ENCODE measurements at places on chromosomes 2 and 18.

DNA sequence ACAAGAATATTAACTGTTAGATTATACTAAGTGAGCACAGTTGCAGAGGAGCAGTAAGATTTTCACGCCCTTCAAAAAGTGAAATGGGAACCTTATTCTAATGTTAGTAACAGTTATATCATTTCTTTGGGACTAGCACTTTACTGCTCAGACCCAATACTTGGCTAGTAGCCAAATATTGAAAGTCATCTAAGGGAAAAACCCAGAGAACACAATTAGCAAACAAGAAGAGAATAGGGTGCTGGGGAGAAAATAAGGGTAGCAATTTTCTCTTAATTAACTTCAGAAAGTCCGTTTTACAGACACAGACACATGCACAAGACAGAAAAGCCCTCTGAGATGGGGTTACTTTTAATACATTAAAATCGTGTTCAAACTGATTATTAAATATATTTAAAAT, 71.8 kb downstream of the ID2 start:
- no peak for DNase-seq

GRCh38 chr2:173544641-173545363, 190.1 kb downstream of the CDCA7 start:
- no peak for DNase-seq

GRCh38 chr2:224507789-224508188, 77.4 kb downstream of the CUL3 start:
- no peak for DNase-seq

GRCh38 chr2:127011796-127012195, 95.2 kb downstream of the BIN1 start:
- no peak for DNase-seq

DNA sequence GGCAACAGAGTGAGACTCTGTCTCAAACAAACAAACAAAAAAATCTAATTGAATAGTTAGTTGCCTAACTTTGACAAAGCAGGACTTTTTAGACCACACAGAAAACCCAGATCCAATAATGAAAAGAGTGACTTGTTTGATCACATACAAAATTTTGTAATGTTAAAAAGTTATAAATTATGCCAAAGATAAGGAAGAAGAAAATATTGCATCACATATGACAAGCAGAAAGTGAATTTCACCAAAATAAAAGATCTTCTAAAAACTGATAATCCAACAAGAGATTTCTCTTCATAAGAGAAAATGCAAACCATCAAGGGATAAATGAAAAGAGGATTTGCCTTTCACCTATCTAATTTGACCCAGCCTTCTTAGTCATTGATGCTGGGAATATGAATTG, 2.8 kb upstream of the RMP24 start:
- no peak for DNase-seq

GRCh38 chr2:236604575-236605344, 35.1 kb downstream of the ACKR3 start:
- DNase-seq = no peak

DNA sequence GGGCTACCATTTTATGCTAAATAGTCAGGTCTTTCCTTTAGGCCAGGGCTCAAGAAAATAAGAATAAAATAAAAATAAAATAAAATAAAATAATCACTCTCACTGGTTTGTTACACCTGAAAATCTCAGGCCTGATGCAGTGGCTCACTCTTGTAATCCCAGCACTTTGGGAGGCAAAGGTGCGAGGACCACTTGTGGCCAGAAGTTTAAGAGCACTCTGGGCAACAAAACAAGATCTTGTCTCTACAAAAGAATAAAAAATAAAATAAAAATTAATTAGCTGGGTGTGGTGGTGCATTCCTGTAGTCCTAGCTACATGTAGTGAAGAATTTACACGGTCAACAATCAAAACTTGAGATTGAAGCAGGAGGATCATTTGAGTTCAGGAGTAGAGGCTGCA, 159.4 kb downstream of the NRXN1 start:
- no peak for DNase-seq

GRCh38 chr2:197378086-197378485, 56.7 kb downstream of the SF3B1 start:
- DNase-seq = no peak

- DNase-seq = no peak
These were observed 45.1 kb upstream of the SETBP1 start for GRCh38 chr18:44635546-44635945.

- DNase-seq = no peak
These were observed 3.1 kb downstream of the ANXA4 start for GRCh38 chr2:69745035-69745434.

GRCh38 chr2:207629553-207629952, 4.4 kb upstream of the METTL21A start:
- DNase-seq = no peak

- no peak for DNase-seq
These were observed 48.0 kb downstream of the HDLBP start for GRCh38 chr2:241267249-241268067.

GRCh38 chr18:26480897-26481795, 67.2 kb downstream of the KCTD1 start:
- peak; percentile 96 for DNase-seq

- DNase-seq = no peak
These were observed 118.1 kb downstream of the ABCA12 start for GRCh38 chr2:215020283-215020682.

DNA sequence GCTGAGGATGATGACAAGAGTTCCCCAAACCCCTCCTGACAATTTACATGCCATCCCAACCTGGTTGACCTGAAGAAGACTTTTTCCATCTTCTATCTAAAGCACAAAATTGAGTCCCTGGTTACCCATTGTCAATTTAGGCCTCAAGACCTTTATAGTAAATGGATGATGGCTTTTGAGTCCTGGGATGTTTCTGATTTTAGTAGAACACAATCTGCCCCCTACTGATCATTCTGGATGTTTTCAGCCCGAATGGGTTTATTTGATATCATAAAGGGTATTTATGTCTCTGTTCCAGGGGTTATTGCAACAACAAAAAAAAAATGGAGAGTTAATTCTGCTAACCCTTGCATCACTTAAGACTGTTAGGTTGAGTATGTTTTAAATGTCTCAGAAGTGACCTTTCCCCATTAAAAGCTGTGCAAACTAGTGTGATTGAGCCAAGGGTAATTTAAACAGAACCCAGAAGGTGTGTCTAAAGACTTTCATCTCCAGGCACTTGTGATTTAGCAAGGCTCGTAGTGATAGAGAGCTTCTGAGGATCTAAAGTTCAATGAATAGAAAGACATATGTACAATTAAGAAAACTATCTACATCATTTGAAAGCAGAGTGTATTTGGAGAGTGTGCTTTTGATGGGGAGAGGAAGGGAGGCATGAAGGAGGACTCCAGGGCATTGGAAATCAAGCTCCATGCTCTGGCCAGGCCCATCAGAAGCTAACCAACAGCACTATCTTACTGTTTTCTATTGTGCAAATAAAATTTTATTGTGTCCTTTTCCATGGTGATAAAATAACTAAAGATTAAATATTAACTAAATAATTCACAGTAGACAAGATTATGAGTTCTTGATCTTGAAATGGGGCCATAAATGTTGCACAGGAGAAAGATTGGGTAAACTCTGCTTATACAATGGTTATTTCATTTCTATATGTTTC, 96.6 kb upstream of the NOSTRIN start:
- no peak for DNase-seq

DNA sequence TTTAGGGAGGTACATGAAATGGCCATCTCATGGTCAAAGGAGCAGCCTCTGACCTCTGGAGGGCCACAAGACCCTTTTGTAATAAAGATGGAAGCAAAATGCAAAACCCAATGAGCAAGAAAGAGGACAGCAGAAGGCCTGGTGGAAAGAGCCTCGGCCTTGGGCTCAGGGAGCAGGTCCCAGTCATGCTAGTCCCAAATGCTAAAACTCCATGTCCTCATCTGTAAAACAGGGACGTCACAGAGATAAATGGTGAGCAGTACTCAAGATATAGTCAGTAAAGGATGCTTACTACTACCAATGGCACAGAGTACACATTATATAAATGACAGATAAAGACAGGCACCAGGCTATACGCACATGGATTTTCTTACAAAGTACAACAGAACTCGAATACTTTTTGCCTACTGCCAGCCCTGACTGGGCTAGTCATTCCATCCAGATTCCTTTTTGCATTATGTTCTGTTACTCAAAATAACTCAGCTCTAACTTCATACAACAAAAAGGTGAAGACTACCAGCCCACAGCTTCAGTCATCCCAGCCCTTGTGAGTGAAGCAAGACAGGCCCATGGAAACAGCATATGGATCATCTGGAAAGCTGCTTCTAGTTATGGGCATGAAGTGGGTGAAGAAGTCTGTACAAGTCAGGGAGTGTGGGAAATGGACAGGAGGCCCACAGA, 64.9 kb upstream of the TFCP2L1 start:
- DNase-seq = no peak

- DNase-seq = no peak
These were observed 31.7 kb downstream of the PCARE start for GRCh38 chr2:29042561-29043075.

GRCh38 chr18:63322206-63322605, 2.6 kb upstream of the BCL2 start:
- DNase-seq = no peak

DNA sequence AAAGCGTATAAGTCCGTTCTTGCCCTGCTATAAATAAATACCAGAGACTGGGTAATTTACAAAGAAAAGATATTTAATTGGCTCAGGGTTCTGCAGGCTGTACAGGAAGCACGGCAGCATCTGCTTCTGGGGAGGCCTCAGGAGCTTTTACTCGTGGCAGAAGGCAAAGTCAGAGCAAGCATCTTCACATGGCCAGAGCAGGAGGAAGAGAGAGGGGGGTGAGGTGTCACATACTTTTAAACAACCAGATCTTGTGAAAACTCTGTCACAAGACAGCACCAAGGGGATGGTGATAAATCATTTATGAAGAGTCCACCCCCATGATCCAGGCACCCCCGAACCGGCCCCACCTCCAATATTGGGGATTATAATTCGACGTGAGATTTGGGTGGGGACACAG, 130.6 kb downstream of the LTBP1 start:
- no peak for DNase-seq

DNA sequence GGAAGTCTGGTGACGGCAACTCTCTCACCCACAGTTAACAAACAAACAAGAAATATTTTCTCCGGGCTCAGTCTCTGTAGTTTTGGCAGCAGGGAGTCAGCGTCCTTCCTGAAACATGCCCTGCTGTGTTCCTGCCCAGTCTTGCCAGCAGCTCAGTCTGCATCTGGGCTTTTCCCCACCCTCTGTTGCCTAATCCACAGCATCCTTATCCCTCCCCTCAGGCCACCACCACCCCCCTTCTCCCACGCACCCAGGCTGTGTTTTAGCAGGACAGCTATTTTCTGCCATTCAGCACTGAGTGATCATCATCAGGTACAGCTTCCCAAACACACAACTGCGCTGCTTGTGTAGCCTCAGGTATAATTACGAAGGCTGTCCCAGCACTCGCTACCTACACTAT, 168.2 kb downstream of the DPP10 start:
- no peak for DNase-seq

DNA sequence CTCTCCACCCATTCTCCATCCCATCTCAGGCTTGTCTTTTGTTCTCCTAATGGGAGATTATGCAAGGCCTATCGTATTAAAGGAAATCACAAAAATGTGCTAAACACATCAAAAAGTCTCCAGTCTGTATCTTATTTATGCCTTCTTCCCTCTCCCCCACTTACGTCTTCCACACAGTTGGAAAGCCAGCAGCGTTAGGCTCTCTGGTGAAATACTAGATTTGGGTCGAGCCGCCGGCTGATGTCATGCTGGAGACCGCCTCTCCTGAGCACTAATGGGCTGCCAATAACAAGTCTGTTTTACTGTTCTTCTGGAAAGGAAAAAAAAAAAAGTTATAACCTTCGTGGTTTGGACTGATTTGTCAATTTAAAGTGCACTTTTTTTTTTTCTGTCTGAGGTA, 182.7 kb upstream of the SIX2 start:
- no peak for DNase-seq

GRCh38 chr2:60351321-60351720, 202.1 kb downstream of the BCL11A start:
- DNase-seq = no peak

DNA sequence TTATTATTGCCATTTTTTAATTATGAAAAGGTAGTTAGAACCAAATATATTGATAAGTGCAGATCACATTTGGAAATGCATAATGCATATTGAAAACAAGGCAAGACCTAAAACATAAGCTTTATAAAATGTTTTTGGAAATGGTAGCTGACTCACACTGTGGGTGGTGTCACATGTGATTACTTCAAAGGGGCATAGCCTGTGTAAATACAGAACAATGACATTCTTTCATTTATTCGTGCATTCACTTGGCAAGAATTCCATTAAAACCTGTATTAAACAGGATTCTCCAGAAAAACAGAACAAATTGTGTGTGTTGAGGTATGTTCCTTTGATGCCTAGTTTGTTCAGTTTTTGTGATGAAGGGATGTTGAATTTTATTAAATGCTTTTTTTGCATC, 427.3 kb upstream of the ST6GAL2 start:
- DNase-seq = no peak

DNA sequence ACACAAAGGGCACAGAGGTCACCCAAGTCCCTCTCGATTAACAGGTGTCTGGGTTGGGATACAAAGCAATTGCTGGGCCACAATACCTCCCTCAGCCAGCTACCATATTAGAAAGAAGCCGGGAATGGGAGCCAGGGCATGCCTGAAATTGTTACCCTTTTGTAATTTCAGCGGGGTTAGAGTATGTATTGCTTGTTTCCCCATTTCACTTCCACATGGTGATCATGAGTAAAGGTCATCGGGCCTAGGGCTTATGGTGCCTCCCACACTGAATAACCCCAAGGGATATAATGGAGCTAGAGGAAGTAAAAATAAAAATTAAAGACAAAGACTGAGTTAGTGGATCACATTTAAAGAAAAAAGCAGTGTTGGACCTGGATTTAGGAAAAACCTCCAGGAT, 437.2 kb upstream of the KLHL29 start:
- no peak for DNase-seq

GRCh38 chr2:117726747-117727146, 87.7 kb upstream of the DDX18 start:
- DNase-seq = no peak

- DNase-seq = no peak
These were observed 19.3 kb downstream of the TTC39C start for GRCh38 chr18:24033641-24034412.

DNA sequence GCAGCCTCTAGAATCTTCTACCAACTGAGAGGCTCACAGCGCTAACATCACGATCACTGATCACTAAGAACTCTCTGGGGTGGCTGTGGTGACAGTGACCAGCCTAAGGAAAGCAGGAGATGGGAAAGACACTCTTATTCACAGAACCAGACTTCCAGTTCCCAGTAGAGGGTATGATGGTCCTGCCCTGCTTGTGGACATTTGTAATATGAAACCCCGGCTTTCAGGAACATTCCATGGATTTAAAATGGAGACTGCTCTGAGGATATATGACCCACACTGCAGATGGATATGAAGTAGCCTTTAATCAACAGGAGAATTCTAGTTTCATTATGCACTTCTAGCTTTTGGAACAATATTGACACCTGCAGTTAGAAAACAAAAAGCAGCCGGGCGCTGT, 131.8 kb downstream of the AFF3 start:
- DNase-seq = no peak

GRCh38 chr18:31979714-31980113, 36.8 kb upstream of the TRAPPC8 start:
- no peak for DNase-seq

Measured in PC-9 (cell line).